Kasumi-1 (cell line): ENCODE measurements at places on chromosomes 6 and 20.

DNA sequence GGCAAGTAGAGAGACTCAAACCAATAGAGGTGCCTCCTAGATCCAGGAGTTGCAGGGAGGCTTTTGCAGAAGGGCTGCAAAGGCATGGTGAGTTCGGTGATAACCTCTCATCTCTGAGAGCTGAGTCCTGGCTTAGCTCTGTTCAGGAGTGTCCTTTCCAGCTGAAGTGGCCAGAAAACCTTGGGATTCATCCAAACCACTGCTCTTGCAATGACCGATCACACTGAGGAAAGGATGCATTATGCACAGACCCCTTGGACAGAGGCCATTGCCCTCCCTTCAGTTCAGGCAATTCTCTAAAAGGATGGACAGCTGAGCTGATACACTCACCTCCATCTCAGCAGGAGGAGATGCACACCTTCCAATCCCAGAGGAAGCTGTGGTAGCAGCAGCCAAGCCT is 158.8 kb upstream of the ENPP5 start:
- DNase-seq, result no peak

DNA sequence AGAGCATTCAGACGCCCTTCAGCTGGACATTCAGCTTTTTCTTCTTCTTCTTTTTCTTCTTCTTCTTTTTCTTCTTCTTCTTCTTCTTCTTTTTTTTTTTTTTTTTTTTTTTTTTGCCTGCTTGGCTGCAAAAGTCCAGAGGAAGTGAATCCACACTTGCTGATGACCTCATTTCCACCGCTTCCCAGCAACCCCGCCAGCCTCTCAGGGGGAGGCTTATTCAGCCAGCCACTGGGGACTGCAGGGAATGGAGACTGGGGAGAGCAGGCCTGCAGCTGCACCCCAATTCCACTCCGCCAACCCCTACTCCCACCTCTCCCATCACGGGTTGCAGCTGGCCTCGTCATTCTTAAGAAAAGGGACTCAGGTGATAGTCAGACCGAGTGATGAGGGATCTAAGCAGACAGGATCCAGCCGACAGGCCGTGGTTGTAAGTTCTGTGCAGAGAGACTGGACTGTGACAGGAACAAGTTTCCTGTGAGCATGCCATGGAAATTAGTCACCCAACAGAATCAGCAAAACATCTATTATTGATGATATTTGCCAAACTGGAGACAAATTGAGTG is 59.0 kb upstream of the QKI start:
- DNase-seq, result peak; percentile 58

DNA sequence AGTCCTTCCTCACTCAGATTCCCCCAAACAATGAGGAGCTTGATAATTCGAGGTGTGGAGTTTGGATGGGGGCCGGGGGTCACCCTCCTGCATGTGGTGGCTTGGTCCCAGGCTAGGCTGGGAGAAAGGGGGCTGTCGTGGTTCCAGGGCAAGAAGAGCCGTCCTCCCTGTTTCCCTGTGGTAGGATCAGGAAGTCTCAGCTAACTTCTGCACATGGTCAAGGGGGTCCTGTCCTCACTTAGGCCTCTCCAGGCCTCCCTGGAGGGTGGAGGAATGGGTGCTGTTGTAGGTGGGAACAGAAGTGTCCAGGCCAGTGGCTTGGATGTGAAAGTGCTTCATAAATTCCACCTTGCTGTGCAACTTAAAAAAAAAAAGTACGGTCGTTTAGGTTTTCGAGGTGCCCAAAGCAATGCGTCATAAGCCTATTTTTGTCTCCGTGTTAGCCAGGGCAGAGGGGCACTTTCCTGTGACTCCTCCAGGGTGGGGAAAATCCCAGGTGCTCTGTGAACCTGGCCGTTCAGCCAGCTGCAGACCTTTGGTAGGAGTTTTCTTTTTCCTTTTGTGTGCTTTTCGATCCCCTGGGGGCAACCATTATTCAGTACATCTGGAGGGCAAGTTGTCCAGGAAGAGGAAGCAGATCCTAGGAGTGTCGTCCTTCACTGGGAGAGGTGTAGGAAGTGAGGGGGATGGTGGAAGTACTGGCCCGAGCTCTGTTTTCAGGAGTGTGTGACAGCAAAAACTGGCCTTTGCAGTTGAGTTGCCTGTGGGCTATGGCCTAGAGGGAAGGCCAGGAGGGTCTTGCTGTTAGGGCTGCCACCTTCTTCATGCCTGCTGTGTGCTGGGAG is 9.6 kb downstream of the IGF2R start:
- no peak for DNase-seq

DNA sequence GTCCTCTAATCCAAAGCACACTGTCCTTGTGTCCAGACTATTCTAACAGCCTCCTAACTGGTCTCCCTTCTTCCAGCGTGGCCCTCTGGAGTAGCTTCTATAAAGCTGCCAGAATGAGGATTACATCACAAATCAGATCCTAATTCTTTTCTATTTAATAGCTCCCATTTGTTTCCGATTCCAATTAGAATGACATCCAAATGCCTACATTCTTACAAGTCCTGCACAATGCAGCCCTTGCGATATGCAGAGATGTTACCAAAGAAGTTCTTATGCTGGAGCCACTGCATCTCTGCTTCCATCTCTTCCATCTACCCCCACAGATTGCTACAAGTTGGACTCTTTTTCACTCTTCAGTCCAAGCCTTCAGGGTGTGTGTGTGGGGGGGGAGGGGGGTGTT is 40.0 kb downstream of the GMDS start:
- no peak for DNase-seq

- DNase-seq, result peak; percentile 56
Measured at GRCh38 chr6:116536216-116536621, 9.3 kb downstream of the TRAPPC3L start.

GRCh38 chr20:407953-408842 is at the start of gene RBCK1:
Gene RBCK1 (plus strand): TSS chr20:408299. CDS start chr20:408758, 459 bp downstream.
- DNase-seq, result peak; percentile 79

DNA sequence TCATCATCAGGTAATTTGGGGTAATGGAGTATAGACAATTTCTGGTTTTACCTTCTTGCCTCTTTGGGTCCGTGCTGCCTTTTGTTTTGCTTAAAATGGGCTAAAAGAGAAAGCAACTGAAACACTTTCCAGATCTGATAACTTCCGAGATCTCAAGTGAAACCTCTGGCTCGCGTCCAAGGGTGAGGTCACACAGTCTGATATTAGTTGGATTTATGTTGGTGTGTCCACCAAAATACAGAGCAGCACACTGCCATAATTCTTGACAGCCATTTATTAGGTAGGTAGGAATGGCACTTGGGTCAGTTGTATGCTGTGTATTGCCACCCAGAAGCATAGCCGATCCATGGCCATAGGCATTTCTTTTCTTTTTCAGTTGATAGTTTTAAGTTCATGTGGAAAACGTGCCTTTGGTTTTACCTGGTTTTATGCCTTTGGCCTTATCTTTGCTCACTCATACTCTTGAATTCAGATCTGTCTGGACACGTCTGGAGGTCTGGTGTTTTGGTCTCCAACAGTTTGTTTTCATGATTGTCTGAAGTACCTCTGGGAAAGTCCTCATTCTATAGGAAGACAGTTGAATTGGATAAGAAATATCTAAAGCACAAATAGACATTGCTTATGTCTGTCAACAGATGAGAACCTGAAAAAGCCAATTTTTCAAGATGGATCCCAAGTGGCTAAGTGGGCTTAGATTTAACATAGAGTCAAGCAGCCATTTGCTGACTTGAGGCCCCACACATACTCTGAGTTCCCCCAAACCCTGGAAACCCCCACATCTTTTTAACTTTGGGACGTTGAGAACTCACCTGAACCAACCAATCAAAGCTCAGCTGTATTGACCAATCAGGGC is 320.8 kb downstream of the SOX4 start:
- DNase-seq, result no peak

- no peak for DNase-seq
Measured at GRCh38 chr6:166306378-166307081, 1.7 kb downstream of the PRR18 start.

- no peak for DNase-seq
Measured at GRCh38 chr6:140001005-140001404, 626.6 kb upstream of the CITED2 start.

GRCh38 chr6:40910260-40910893 is 128.6 kb downstream of the UNC5CL start:
- no peak for DNase-seq

- no peak for DNase-seq
Measured at GRCh38 chr20:46994341-46994740, 99.7 kb downstream of the EYA2 start.

DNA sequence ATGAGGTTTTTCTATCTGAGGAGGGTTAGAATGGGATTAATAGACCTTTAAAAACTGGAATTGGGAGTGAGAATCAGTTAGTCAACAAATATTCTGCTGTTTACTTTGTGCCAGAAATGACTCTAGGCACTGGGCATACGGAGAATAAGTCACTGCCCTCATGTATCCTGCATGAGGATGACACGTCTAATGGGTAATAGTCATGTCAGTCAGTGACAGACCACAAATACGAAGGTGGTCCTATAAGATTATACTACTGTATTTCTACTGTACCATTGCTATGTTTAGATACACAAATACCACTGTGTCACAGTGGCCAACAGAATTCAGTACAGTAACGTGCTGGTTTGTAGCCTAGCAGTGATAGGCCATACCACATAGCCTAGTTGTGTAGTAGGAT is 30.7 kb downstream of the ZFAND3 start:
- DNase-seq, result no peak

- peak; percentile 1 for DNase-seq
Measured at GRCh38 chr20:59207742-59208357, 44.2 kb downstream of the ZNF831 start.

GRCh38 chr6:133958791-133959190 is 5.8 kb downstream of the TBPL1 start:
- no peak for DNase-seq

- no peak for DNase-seq
Measured at GRCh38 chr20:30921286-30922071, 336.0 kb upstream of the DEFB115 start.

GRCh38 chr6:34904990-34905613 is 16.0 kb downstream of the ANKS1A start:
- DNase-seq, result no peak

GRCh38 chr6:46491628-46492547 is 639 bp upstream of the RCAN2 start:
- DNase-seq, result peak; percentile 37

DNA sequence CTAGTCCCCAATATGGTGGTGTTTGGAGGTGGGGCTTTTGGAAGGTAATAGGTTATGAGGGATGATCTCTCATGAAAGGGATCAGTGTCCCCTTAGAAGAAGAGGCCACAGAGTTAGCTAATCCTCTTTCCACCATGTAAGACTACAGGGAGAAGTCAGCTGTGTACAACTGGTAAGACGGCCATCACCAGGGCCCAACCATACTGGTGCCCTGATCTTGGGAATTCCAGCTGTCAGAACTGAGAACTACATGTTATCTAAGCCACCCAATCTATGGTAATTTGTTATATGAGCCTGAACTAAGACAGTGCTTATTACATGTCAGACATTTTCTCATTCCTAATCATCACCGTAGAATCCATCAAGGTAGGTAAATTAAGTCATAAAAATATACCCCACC is 77.7 kb upstream of the ZNF217 start:
- no peak for DNase-seq

DNA sequence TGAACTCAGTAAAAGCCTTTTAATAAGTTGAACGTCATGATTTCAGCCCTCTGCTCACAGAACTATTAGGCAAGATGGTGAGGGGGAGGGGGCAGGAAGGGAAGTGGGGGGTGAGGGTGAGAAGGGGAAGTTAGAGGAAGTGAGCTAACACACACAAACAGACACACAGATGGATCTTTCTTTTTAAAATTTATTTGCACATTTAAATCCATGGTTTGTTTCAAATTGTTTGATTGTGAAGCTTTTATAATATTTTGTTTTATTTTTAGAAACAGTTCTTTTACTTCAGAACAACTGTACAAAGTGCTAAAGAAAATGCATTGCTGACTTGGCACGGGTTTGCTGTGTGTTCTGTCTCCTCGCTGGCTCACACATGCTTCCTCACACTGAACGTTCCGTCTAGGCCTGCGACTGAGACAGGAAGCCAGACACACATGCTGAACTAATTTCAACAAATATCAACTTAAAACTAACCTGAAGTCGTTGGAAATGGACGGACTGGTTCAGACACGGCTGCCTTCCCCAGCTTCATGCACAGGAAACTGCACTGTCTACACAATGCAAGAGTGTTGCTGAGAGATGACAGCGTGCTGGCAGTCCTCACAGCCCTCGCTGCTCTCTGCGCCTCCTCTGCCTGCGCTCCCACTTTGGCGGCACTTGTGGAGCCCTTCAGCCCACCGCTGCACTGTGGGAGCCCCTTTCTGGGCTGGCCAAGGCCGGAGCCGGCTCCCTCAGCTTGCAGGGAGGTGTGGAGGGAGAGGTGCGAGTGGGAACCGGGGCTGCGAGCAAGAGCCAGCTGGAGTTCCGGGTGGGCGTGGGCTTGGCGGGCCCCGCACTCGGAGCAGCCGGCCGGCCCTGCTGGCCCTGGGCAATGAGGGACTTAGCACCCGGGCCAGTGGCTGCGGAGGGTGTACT is 8.1 kb upstream of the ZBP1 start:
- peak; percentile 88 for DNase-seq
